HFFc6 (cell line): ENCODE measurements at places on chromosomes 1 and 21.

DNA sequence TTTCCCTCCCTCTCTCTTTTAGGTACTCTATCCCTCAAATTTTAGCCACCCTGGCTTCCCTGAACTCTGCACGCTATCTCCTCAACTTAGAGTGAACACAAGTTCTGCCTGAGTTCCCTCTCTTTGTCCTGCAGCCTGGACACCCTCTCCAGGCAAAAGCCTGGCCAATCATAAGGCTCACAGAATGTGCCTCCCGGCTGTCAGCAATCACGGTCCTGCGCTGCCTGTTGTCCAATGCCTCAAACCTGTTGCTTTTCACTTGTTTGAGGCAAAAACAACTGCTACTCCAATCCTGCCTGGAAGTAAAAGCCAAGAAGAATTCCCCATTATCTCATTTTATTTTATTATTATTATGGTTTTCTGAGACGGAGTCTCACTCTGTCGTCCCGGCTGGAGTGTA lies 66.1 kb downstream of the LGR6 start:
- DNase-seq: no peak

- DNase-seq: no peak
Measured at GRCh38 chr1:34711485-34711884, 43.4 kb upstream of the GJB5 start.

DNA sequence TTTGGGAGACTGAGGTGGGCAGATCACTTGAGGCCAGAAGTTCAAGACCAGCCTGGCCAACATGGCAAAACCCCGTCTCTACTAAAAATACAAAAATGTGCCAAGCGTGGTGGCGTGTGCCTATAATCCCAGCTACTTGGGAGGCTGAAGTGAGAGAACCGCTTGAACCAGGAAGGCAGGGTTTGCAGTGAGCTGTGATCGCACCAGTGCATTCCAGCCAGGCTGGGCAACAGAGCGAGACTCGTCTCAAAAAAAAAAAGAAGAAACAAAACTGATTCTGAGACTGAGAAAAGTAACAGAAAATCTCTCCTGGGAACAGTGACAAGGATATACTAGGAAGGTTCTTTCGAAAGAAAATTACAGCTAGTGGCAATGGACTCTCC lies 20.9 kb downstream of the USP48 start:
- DNase-seq: no peak

- no peak for DNase-seq
Measured at GRCh38 chr1:25621876-25622275, 5.3 kb downstream of the MAN1C1 start.

- DNase-seq: no peak
Measured at GRCh38 chr1:22115286-22115685, 27.6 kb downstream of the WNT4 start.

GRCh38 chr1:116556289-116557006 lies 14.4 kb downstream of the CD58 start:
- peak; percentile 72 for DNase-seq

DNA sequence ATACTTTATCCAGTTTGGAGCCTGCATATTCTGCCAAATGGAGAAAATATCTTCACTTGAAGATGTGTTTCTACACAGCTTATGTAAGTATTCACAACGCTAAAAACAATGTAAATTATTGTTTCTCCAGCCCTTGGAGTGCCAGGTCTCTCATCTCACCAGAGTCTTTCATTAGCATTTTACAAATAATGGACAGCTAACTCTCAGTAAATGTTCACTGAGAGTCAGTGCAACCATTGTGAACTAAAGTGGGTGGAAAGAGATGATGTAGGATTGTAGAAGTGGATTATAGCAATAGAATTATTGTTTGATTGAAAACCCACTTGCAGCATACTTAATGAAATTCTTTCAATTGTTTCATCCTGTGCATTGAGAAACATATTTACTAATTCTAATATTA lies 8.3 kb upstream of the FAM177B start:
- DNase-seq: no peak

DNA sequence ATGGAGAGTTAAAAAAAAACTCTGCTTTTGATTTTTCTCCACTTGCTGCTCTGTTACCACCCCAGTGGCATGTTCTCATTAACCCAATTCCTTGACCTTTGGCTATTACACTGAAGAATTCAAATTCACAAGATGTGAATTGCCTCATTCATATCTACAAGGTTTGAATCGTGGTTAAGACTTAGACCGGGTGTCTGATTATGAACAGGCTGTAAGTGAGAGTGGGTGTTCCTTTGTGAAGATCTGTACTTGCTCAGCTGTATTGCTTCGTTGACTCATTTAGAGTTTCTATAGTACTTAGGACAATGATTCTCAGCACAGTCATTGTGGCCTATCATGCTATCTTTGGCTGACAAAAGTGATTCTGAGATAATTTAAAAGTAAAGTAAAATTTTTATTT lies 36.4 kb downstream of the DNM3 start:
- no peak for DNase-seq

GRCh38 chr1:201643835-201644104 lies 104.8 kb downstream of the NAV1 start:
- DNase-seq: no peak

DNA sequence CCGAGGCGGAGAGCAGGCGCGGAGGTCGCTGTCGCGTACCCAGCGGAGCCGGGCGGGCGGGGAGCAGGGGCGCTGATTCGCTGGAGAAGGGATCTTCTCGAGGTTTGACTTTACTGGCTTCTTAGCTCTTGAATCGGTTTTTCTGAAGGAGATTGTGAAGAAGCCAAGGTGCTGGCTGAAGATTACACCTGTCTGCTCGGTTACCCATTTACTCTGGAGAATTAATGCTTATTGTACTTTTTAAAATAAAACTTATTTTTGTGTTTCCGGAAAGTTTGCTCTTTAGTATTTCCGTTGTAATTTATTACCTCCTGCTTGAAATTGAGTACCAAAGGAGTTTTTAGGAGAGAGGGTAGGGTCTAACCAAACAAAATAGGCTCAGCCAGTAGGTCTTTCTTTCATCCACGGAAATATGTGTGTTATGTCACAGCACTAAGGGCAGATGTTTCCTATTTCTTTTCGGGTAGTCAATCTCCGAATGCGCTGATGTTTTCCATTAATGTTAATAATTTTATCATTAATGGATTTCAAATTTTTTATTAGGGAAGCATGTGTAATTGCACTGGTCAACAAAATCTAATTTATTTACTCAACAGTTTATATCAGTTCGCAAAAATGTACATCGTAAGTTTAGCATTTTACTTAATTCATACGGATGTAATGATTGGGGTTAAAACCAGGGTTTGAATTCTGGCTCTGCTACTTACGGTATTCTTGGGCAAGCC lies 510 bp upstream of the GNG5 start:
- DNase-seq: no peak

DNA sequence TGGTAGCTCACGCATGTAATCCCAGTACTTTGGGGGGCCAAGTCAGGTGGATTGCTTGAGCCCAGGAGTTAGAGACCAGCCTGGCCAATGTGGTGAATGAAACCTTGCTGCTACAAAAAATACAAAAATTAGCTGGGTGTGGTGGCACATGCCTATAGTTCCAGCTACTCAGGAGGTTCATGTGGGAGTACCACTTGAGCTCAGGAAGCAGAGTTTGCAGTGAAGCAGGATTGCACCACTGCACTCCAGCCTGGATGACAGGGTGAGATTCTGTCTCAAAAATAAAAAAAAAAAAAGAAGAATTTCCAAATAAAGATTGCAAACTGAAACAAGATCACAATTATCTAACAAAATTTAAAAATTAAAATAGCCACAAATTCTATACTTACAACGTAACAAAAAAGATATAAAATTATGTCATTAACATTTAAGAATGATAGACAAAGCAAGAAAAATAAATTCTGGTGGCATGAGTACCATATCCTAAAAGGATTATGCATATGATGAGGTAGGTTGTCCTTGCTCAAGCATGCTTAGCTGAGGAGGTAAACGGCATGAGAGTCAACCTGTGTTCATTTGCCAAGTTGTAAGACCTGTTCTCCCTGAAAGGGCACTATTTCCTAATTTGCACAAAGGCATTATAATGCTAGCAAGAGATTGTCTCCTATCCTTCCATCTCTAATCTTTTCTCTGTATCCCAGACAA lies 20.2 kb downstream of the IPP start:
- DNase-seq: no peak

GRCh38 chr1:151006327-151007052 lies at the start of gene MINDY1:
Gene MINDY1, minus strand, starts transcription at chr1:151006902. Its CDS starts 4,285 bp downstream, at chr1:151002617.
- DNase-seq: peak; percentile 89

GRCh38 chr1:27773826-27774445 lies 917 bp downstream of the STX12 start:
- DNase-seq: peak; percentile 26

GRCh38 chr21:22468893-22469292 lies 1470.7 kb downstream of the NCAM2 start:
- no peak for DNase-seq

GRCh38 chr1:217354895-217355294 lies 276.0 kb downstream of the GPATCH2 start:
- DNase-seq: no peak

DNA sequence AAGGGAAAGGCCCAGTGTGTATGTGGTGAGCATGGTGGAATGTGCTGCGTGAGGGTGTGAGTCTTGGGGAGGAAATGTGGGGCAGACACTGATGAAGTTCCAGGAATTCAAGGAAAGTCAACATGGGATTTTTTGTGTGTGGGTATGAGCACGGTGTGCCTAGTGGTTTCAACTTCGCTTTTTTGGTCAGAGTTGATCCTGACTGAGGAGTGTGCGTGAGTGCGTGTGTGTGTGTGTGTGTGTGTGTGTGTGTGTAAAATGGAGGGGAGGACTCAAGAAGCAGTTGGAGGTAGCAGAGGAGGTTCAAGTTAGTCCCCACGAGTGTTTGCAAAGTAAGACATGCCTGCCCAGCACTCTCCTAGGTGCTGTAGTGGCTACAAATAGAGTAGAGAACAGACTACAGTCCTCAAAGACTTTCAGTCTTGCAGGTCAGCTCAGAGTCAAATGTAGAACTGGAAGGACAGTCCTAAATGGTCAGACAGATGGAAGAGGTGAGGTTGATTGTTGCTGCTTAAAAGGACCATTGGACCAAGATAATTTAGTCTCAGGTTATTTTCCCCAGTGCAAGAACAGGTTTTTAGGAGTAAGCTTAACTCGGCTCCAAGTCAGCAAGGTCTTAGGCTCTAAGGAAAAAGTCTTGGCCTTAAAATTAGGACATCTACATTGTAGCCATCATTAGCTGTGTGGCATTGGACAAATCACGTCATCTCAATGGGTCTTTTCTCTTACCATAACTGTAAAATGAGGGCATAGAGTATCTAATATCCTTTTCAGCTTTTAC lies 25.0 kb downstream of the SLAMF1 start:
- DNase-seq: no peak

GRCh38 chr1:230423951-230424350 lies 2.2 kb downstream of the PGBD5 start:
- DNase-seq: no peak
